T1000 (cell line): ENCODE measurements at places on chromosomes 3 and 15.
A peak's percentile ranks its signal among the peaks of the same experiment; 100 is the strongest.

GRCh38 chr15:70182858-70183695 is 85.4 kb upstream of the TLE3 start:
- no peak for DNase-seq

DNA sequence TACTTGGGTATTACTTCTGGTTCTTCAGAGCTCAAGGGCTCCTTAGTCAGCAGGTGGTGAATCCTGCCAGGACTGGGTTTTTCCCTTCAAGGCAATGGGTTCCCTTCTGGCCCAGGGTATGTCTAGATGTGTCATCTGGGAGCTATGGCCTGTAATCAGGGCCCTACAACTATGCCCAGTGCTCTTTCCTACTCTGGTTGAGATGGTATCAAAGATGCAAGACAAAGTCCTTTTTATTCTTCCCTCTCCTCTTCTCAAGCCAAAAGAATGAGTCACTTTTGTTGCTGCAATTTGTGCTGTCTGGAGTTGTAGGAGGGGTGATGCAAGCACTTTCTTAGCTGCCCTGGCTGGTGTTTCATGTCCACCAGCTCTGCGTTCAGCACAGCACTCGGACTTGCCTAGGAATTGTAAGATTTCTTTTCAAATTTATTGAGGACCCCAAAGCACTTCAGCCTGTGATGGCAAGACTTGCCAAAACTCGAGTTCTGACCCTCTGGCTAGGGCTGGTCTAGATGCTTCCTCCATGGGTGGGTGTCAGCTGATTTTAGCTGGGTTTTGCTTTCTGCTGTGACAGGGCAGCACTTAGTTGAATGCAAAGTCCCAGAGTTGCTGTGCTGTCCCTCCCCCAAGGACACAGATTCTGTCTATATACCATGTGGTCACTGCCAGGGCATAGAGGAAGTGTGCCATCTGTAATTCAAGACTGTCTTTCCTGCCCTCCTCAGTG is 129.2 kb upstream of the CBLB start:
- DNase-seq: peak; percentile 28

GRCh38 chr3:115638991-115639390 is 15.7 kb downstream of the GAP43 start:
- no peak for DNase-seq

- DNase-seq: no peak
These were observed 21.5 kb downstream of the SLC6A20 start for GRCh38 chr3:45774581-45775521.

DNA sequence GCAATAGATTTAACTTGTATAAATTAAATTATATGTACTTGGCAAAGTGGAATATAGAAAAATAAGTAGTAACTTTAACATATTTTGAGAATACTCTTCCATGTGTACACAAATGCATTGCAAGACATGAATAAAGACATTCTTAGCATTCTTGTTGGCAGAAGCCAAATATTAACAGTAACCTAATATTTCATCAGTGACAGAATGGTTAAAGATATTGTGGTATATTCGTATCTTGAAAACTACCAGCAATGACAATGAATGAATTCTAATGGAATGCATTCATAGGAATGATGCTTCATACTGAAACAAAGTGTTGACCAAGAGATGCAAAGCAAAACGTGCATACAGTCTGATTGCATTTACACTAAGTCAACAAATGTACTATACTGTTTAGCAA is 524.7 kb downstream of the GRM7 start:
- DNase-seq: no peak

DNA sequence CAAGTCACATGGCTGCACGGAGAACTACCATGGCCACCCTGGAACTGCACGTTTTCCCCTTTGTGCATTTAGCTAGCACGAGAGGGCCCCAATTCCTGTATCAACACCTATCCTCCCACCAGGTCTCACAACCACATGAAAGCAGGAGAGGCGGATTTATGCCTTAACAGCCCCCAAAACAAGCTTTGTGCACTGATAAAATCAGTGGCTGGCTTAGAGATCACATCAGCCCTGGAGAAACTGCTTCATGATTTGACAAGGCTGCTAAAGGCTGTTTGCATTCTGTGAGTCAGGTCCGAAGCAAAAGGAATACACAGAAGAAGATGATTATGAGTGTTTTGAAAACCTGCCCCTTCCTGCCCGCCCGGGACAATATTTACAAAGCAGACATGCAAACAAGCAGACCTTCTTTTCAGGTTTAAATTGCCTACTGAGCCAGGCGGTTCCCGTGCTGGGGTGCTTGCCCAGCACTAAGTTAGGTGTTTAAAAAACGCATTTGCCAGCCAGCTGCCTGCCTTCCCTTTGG is 25.9 kb downstream of the CEMIP start:
- no peak for DNase-seq
